ENCODE measurements at places on chromosomes 1 and 21.
A peak's percentile ranks its signal among the peaks of the same experiment; 100 is the strongest.

DNA sequence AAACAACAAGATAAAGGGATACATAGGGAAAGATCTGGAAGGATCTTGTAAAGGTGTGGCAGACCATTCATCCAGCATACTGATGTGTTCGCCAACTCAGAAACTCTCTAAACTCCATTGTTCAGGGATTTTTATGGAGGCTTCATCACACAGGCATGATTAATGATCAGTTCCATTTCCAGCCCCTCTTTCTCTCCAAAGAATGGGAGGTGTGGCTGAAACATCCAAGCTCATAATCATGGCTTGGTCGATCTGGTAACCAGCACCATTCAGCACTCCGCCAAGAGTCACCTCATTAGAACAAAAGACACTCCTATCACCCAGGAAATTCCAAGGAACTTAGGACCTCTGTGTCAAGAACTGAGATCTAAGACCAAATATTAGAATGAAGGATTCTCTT lies 180.6 kb upstream of the RNPC3 start:
- no peak overlapping the region for H3K4me3 ChIP-seq
- no peaks in the 10 kb centered on the region for H3K4me1 ChIP-seq
- H3K27me3 ChIP-seq = no peaks in the 10 kb centered on the region
- no peak overlapping the region for H3K27ac ChIP-seq

- no peak overlapping the region for H3K4me3 ChIP-seq
- no peak for DNase-seq
- H3K27me3 ChIP-seq = no peaks in the 10 kb centered on the region
These were observed 57.8 kb downstream of the LPAR3 start for GRCh38 chr1:84835169-84835568.

DNA sequence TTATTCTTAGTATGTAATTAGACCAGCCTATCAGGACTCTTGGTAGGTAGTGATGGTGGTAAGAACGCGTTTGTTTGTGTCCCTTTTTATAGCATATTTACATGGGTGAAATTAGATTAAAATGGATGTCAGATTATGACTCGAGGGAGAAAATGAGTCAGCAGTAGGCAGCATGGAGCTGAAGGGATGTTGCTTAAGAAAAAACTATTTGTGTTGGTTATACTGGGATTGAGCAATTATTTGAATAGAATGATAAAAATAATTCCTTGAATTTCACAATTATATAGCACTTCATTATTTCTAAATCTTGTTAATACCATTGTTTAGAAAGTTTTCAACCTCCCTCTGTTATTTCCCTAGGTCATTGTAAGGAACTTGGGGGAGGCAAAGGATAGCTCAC lies 348.8 kb downstream of the RYR2 start:
- no peaks in the 10 kb centered on the region for H3K36me3 ChIP-seq
- H3K4me3 ChIP-seq = no peak overlapping the region
- DNase-seq = no peak
- no peaks in the 10 kb centered on the region for H3K27me3 ChIP-seq
- H3K4me1 ChIP-seq = no peaks in the 10 kb centered on the region

GRCh38 chr1:51231120-51231519 lies 5.0 kb upstream of the RNF11 start:
- DNase-seq = no peak
- H3K36me3 ChIP-seq = no peaks in the 10 kb centered on the region
- no peaks in the 10 kb centered on the region for H3K27me3 ChIP-seq
- no peak overlapping the region for H3K4me3 ChIP-seq
- H3K27ac ChIP-seq = no peak overlapping the region

DNA sequence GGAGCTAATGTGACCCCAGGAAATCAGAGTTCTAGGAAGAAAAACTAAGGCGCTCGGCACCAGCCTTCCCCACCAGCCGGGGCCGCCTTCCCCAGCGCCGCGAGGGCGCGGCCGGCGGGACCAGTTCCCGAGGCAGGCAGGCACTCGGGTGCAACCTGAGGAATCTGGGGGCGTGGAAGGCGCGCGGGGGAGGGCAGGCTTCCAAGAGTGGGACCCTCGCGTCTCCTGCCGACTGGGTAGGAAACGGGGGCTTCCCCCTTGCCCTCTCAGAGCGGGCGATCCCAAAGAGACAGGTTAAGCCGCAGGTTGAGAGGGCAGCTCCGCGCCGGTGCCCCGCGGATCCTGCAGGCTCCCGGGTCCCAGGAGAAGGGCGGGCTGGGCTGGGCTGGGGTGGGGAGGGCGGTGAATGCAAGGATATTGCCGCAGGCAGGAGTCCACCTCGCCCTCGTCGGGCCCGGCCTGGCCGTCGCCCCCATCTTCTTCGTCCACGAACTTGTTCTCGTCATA lies 431 bp downstream of the ARPC5 start:
- H3K4me3 ChIP-seq = peak overlapping the region; percentile 83
- H3K36me3 ChIP-seq = no peaks in the 10 kb centered on the region
- H3K27me3 ChIP-seq = no peaks in the 10 kb centered on the region
- H3K27ac ChIP-seq = no peak overlapping the region

GRCh38 chr1:184790642-184791549 lies 36.2 kb upstream of the EDEM3 start:
- no peak overlapping the region for H3K4me3 ChIP-seq
- H3K36me3 ChIP-seq = no peaks in the 10 kb centered on the region
- H3K27ac ChIP-seq = no peak overlapping the region
- no peaks in the 10 kb centered on the region for H3K4me1 ChIP-seq
- no peak for DNase-seq

DNA sequence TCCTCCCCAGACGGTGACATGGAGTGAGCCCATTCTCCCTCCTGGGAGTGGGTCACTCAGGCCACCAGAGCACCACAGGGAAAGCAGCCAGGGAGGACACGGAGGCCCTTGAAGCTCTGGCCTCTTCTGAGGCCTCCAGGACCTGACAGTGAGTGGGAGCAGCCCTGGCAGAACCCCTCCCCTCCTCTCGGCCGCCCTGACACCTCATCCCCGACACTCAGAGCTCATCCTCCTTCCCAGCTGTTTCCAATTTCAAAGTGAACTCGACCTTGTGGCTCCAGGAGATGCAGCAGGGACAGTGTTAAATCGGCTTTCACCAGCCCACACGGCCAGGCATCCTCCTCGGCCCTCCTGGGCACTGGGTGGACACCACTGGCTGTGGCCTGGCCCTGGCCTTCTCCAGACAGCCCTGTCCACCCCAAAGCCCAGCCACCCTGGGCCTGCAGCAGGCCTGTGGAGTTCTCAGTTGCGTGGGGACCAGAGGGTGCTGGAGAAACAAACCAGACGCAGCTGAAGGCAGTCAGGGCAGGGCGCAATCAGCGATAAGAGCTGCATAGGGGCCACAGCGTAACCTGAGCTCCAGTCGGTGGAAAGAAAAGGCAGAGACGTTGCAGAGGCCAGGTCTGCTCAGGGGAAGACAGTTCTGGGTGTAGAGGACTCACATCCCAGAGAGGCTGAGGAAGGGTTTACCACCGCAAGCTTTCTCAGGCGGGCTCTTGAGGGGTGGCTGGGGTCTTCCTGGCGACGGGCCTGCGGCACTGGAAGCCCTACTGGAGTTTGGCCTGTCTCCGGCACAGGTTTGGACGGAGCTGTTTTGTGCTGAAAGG lies 27.1 kb downstream of the FTCD start:
- H3K27ac ChIP-seq = no peak overlapping the region
- no peaks in the 10 kb centered on the region for H3K27me3 ChIP-seq
- no peaks in the 10 kb centered on the region for H3K4me1 ChIP-seq
- DNase-seq = no peak
- H3K36me3 ChIP-seq = peaks cover 23% of the 10 kb centered on the region

GRCh38 chr1:99550198-99550597 lies 95.7 kb upstream of the PALMD start:
- no peaks in the 10 kb centered on the region for H3K36me3 ChIP-seq
- H3K27ac ChIP-seq = no peak overlapping the region
- no peak for DNase-seq
- no peaks in the 10 kb centered on the region for H3K4me1 ChIP-seq
- no peaks in the 10 kb centered on the region for H3K27me3 ChIP-seq

DNA sequence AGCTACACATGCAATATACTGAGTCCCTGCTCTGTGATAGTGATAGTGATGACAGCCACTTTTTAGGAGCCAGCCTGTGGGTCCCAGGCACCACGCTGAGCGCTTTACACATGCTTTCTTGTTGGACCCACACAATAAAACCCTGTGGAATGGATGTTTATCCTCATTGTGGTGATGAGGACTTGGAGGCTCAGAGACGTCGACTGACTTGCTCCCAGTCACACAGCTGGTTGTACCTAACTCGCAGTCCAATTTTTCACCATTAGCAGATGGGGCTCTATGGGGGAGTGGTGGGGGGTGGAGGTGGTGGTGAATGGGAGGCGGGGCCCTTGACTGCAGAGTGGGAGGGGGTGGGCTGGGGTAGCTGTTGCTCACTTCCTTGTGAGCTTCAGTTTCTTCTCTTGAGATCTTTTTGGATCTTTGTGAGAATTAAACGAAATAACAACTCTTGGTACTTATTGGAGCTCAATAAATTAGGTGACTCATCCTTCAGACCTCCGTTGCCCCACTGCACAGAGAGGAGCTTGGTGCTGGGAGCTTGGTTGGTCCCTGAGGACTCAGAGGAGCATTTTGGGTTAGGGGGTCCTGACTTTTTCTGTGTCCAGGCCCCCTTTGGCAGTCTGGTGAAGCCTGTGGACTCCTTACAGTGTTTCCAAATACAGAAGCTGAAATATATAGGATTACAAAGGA lies 61.8 kb upstream of the CD1D start:
- H3K4me1 ChIP-seq = peaks cover 7% of the 10 kb centered on the region
- no peaks in the 10 kb centered on the region for H3K36me3 ChIP-seq
- DNase-seq = no peak
- H3K27ac ChIP-seq = no peak overlapping the region
- no peak overlapping the region for H3K4me3 ChIP-seq

DNA sequence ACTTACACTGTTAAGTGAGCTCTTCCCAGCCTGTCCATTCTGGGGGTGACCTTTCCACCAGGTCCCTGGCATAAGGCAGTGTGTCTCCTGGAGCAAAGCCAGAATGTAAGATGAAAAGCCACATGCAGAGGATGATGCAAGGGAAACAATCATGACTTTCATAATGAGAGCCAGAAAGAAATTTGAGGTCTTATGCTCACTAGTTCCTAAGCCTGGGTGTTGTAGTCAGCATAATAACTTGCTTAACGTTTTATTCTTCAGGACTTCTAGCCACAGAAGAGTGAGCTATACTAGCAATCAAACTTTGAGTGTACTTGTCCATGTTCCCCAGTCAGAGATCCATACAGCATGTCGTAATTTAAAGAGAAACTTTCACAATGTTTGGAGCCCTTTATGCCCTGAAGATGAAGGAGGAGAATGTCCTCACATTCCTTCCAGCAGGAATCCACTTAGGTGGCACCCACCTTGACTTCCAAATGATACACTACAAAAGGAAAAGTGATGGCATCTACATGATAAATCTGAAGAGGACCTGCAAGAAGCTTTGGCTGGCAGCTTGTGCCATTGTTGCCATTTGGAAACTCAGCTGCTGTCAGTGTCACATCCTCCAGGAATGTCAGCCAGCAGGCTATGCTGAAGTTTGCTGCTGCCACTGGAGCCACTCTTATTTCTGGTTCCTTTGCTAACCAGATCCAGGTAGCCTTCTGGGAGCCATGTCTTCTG lies 60.5 kb upstream of the FOXD3 start:
- no peak overlapping the region for H3K4me3 ChIP-seq
- no peak for DNase-seq
- H3K27me3 ChIP-seq = no peaks in the 10 kb centered on the region
- H3K36me3 ChIP-seq = no peaks in the 10 kb centered on the region
- no peak overlapping the region for H3K27ac ChIP-seq

DNA sequence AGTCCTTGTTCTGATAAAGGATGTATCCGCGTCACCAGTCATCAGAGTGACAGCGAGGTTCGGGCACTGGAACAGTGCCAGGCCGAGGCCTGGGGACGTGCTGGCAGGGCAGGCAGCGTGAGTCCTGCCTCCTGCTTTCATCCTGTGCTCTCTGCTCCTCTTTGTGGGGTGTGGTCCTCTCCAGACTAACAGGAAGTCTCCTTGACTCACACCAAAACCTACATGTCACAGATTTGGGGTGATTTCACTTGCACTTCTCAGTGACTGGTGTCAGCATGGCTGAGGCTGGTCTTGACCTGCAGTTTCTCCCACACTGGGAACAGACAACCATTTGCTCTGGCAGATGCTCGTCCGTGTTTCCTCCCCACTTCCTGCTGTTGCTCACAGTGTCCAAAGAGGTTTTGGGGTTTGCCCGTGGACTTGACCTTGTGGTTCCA lies 8.8 kb upstream of the NLRP3 start:
- no peaks in the 10 kb centered on the region for H3K36me3 ChIP-seq
- no peak for DNase-seq
- H3K27me3 ChIP-seq = no peaks in the 10 kb centered on the region
- no peak overlapping the region for H3K27ac ChIP-seq
- H3K4me1 ChIP-seq = no peaks in the 10 kb centered on the region

- no peaks in the 10 kb centered on the region for H3K4me1 ChIP-seq
- no peak overlapping the region for H3K27ac ChIP-seq
- H3K4me3 ChIP-seq = no peak overlapping the region
- DNase-seq = no peak
- H3K27me3 ChIP-seq = no peaks in the 10 kb centered on the region
These were observed 316.4 kb upstream of the ADGRL2 start for GRCh38 chr1:81484284-81484683.

GRCh38 chr1:59186656-59187055 lies 110.2 kb upstream of the FGGY start:
- H3K4me1 ChIP-seq = no peaks in the 10 kb centered on the region
- H3K27ac ChIP-seq = no peak overlapping the region
- no peaks in the 10 kb centered on the region for H3K27me3 ChIP-seq
- no peaks in the 10 kb centered on the region for H3K36me3 ChIP-seq
- H3K4me3 ChIP-seq = no peak overlapping the region

DNA sequence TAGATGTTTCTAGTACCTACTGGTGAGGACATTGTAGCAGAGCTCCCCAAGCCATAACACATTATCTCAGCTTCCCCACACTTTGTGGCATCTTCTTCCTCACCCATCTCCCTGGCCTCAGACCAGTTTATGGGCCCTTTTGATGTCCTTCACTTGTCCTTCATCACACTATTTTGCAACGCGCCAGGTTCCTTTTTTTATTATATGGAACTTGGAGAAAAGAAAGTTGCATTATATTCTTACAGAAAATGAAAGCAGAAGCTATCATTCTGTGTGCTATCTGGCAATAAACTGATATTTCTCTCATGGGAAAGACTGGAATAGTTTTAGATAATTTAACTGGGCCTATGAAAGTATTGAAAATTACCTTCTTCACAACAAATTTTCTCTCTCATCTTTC lies 196.9 kb upstream of the ETV3 start:
- no peak overlapping the region for H3K4me3 ChIP-seq
- DNase-seq = no peak
- H3K36me3 ChIP-seq = no peaks in the 10 kb centered on the region
- no peaks in the 10 kb centered on the region for H3K4me1 ChIP-seq

GRCh38 chr1:243496187-243496646 lies 240.4 kb downstream of the SDCCAG8 start:
- H3K4me3 ChIP-seq = no peak overlapping the region
- DNase-seq = no peak
- no peaks in the 10 kb centered on the region for H3K27me3 ChIP-seq
- H3K36me3 ChIP-seq = no peaks in the 10 kb centered on the region

GRCh38 chr1:32780005-32780404 lies 37.2 kb downstream of the YARS1 start:
- H3K27ac ChIP-seq = no peak overlapping the region
- no peak for DNase-seq
- no peaks in the 10 kb centered on the region for H3K4me1 ChIP-seq

- H3K27me3 ChIP-seq = no peaks in the 10 kb centered on the region
- DNase-seq = no peak
- no peaks in the 10 kb centered on the region for H3K4me1 ChIP-seq
- H3K4me3 ChIP-seq = no peak overlapping the region
- H3K27ac ChIP-seq = no peak overlapping the region
These were observed 338.2 kb downstream of the ASTN1 start for GRCh38 chr1:176826265-176826664.

Data from iPS DF 6.9 (cell line).